Mesothelial cell of epicardium (in vitro differentiated cells): ENCODE measurements at places on chromosomes 6 and 20. TPM values are rescaled to one million over a fixed set of nuclear protein-coding genes. Genes with fewer than 3 reads are reported as not detected.

Gene DAAM2
- 13.3 to 15.2 TPM (median 13.7 TPM) in 3 replicates for total RNA-seq

Gene AGPAT1
- total RNA-seq: 63.2 to 69.0 TPM (median 64.6 TPM) in 3 replicates

GRCh38 chr20:24939036-24939435, 10.0 kb upstream of the CST7 start:
- H3K4me1 ChIP-seq: no peaks in the 10 kb centered on the region
- H3K27ac ChIP-seq: no peak overlapping the region
- DNase-seq: peak; percentile 26
- H3K4me3 ChIP-seq: no peak overlapping the region
- no peaks in the 10 kb centered on the region for H3K36me3 ChIP-seq
- no peaks in the 10 kb centered on the region for H3K27me3 ChIP-seq

GRCh38 chr6:14176429-14176828, 58.9 kb downstream of the CD83 start:
- no peak overlapping the region for H3K4me3 ChIP-seq
- DNase-seq: no peak
- H3K4me1 ChIP-seq: no peaks in the 10 kb centered on the region
- peaks cover under 1% of the 10 kb centered on the region for H3K36me3 ChIP-seq

Gene C6orf141
- total RNA-seq: 6.0 to 8.2 TPM (median 6.5 TPM) in 3 replicates

Gene CNR1
- total RNA-seq: 6.2 to 6.9 TPM (median 6.3 TPM) in 3 replicates

GRCh38 chr20:32216179-32217142, 8.8 kb downstream of the POFUT1 start:
- H3K27ac ChIP-seq: no peak overlapping the region
- H3K4me3 ChIP-seq: no peak overlapping the region
- no peaks in the 10 kb centered on the region for H3K27me3 ChIP-seq

DNA sequence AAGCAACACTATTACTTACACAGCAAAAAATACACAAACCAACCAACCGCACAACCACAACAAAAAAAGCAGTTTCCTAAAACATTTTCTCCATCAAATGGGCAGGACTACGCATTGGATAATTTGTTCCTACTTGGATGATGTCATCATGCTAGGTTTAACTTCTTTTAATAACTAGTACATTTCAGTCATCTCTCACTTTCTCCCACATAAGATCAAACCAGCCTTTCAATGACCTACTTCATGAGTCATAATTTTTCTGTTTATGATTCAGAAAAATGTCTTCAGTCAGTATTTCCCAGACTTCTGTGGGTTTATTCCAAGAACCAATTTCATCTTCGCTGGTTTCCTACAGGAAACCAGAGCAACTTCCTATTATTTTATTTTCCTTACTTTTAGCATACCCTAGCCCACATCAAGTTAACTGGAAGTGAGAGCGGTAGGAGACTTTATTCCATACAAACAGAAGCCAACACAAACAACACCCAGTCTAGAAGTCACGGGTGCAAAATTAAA, 134.2 kb downstream of the GMDS start:
- H3K27ac ChIP-seq: no peak overlapping the region
- H3K36me3 ChIP-seq: no peaks in the 10 kb centered on the region
- no peak overlapping the region for H3K4me3 ChIP-seq
- peaks cover 2% of the 10 kb centered on the region for H3K27me3 ChIP-seq
- H3K4me1 ChIP-seq: peaks cover 24% of the 10 kb centered on the region
- DNase-seq: no peak

DNA sequence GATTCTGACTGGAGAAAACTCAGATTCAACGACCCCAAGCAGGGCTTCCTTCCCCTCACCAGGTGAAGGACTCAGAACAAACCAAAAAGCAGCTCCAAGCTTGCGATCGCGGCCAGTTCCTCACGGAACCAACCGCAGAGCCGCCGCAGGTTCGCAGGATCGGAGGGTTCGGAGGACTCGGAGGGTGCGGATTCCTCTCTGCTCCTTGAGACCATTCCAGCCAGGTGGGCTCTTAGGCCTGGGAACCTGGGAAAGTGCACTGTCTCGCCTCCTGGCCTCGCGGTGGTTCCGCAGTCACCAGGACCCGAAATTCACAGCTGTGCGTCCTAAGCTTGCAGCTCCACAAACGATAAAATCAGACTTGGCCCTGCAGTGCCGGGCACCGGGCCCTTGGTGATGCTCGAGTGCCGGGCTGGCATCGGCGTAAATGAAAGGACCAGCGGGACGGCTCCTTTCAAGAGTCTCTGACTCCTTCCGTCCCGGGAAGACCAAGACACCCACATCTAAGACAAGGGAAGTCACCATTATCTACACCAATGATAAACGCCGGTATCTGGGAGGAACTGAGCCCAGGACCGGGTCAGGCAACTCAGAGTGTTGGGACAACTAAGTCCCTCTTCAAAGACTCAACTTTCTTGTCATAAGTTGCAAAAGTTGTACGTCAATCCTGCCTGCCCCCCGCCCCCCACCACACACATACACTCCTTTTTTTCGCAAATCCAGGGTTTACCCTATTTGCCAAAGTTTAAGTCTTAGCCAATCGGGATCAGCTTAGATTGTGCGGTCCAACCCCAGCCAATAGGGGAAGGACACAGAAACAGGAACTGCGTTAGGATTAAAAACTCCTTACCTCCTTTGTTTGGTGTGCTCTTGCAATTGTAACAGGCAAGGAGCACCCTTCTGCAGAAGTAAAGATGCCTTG, 69.8 kb upstream of the PRSS16 start:
- peaks cover 15% of the 10 kb centered on the region for H3K4me1 ChIP-seq
- H3K4me3 ChIP-seq: peak overlapping the region; percentile 98
- peaks cover 14% of the 10 kb centered on the region for H3K36me3 ChIP-seq
- DNase-seq: peak; percentile 40
- H3K27ac ChIP-seq: peak overlapping the region; percentile 99

Gene PLCB4
- total RNA-seq: 14.0 to 15.6 TPM (median 15.1 TPM) in 3 replicates

DNA sequence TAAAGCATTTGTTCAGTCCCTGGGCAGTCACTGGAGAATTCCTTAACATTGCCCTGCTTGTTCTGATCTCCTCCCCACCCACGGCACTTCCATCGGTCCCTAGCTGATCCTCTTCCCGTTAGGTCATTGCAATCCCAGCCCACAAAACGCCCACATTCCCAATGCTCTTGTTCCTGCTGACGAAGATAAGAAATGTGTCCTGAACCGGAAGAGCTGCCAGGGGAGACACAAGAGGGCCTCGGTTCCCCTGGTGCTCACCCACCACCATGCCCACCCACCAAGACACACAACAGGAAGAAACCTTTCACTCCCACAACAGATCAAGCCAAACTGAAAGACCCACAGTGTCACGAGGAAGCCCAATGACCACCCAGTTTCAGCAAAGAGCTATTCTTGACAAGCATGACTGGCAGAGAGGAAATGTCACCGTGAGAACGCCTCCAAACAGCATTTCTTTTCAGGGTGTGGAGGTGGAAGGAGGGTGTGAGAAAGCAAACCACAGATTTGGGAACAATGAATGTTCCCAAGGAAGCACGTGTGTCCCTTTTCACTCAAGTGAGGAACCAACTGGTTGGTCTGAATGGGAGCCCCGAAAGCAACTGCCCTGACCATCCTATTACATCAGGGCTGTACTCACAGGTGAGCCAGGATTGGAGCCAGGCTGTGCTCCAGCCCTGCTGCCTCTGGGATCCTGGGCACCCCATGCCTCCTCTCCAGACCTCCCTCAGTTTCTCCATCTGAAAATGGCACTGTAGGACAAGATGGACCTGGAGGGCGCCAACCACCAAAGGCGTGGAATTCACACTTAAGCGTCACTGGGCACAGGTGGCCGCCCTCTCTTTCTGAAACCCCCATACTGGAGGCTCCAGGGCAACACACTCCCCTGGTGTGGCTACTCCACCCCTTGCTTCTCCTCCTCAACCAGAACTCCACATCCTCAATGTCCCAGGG, 97.5 kb downstream of the ZMYND8 start:
- no peak for DNase-seq
- H3K4me3 ChIP-seq: no peak overlapping the region
- peaks cover 51% of the 10 kb centered on the region for H3K36me3 ChIP-seq
- H3K27me3 ChIP-seq: no peaks in the 10 kb centered on the region
- H3K27ac ChIP-seq: peak overlapping the region; percentile 73

Gene DDO
- total RNA-seq: not detected in 3 replicates

- no peak overlapping the region for H3K4me3 ChIP-seq
- H3K4me1 ChIP-seq: no peaks in the 10 kb centered on the region
- no peak for DNase-seq
- no peak overlapping the region for H3K27ac ChIP-seq
- H3K36me3 ChIP-seq: no peaks in the 10 kb centered on the region
Measured at GRCh38 chr6:120557554-120557953, 776.7 kb downstream of the TBC1D32 start.

DNA sequence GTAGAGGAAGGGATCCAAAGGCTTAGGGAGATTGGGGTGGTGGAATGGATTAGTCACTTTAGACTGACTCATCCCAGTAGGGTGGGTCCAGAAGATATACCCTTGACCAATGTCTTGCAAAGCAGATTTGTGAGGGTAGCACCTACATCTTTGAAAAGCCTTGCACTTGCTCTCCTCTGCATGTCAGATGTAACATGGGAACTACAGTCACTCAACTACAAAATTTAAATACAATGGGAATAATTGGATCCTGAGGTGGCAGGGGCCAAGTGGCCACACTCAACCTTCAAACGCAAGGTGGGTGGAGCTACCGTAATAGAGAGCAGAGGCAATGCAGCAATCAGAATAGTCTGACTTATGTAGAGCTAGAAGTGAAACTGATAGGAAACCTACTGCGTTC, 71.2 kb downstream of the ME1 start:
- DNase-seq: no peak
- H3K36me3 ChIP-seq: peaks cover 32% of the 10 kb centered on the region
- H3K27ac ChIP-seq: no peak overlapping the region
- no peaks in the 10 kb centered on the region for H3K4me1 ChIP-seq
- H3K4me3 ChIP-seq: no peak overlapping the region

- H3K4me3 ChIP-seq: no peak overlapping the region
- peaks cover 25% of the 10 kb centered on the region for H3K27me3 ChIP-seq
- H3K27ac ChIP-seq: no peak overlapping the region
- peaks cover 8% of the 10 kb centered on the region for H3K4me1 ChIP-seq
- DNase-seq: no peak
Measured at GRCh38 chr6:101086473-101086872, 205.3 kb upstream of the ASCC3 start.

Gene ZBP1
- total RNA-seq: not detected in 3 replicates

- no peaks in the 10 kb centered on the region for H3K27me3 ChIP-seq
- no peaks in the 10 kb centered on the region for H3K4me1 ChIP-seq
Measured at GRCh38 chr6:21559238-21559637, 34.3 kb upstream of the SOX4 start.

- no peaks in the 10 kb centered on the region for H3K27me3 ChIP-seq
- H3K36me3 ChIP-seq: no peaks in the 10 kb centered on the region
- no peak overlapping the region for H3K4me3 ChIP-seq
- no peak for DNase-seq
Measured at GRCh38 chr6:111657146-111657545, 51.5 kb upstream of the TRAF3IP2 start.

GRCh38 chr6:46772016-46772415, 21.2 kb upstream of the MEP1A start:
- H3K4me3 ChIP-seq: no peak overlapping the region
- H3K36me3 ChIP-seq: no peaks in the 10 kb centered on the region

- H3K27ac ChIP-seq: no peak overlapping the region
- peaks cover 10% of the 10 kb centered on the region for H3K36me3 ChIP-seq
- H3K4me1 ChIP-seq: no peaks in the 10 kb centered on the region
- no peak overlapping the region for H3K4me3 ChIP-seq
- no peak for DNase-seq
Measured at GRCh38 chr20:18041462-18041861, 16.3 kb downstream of the OVOL2 start.

Gene MTHFD1L
- total RNA-seq: 55.3 to 59.1 TPM (median 55.5 TPM) in 3 replicates

Gene OR2H1
- total RNA-seq: not detected in 3 replicates

Gene APCDD1L
- 0.07 to 0.16 TPM in 2 of 3 replicates, not detected in the other for total RNA-seq

GRCh38 chr6:153677522-153677921, 361.5 kb upstream of the OPRM1 start:
- H3K27me3 ChIP-seq: no peaks in the 10 kb centered on the region
- DNase-seq: no peak
- no peak overlapping the region for H3K27ac ChIP-seq

DNA sequence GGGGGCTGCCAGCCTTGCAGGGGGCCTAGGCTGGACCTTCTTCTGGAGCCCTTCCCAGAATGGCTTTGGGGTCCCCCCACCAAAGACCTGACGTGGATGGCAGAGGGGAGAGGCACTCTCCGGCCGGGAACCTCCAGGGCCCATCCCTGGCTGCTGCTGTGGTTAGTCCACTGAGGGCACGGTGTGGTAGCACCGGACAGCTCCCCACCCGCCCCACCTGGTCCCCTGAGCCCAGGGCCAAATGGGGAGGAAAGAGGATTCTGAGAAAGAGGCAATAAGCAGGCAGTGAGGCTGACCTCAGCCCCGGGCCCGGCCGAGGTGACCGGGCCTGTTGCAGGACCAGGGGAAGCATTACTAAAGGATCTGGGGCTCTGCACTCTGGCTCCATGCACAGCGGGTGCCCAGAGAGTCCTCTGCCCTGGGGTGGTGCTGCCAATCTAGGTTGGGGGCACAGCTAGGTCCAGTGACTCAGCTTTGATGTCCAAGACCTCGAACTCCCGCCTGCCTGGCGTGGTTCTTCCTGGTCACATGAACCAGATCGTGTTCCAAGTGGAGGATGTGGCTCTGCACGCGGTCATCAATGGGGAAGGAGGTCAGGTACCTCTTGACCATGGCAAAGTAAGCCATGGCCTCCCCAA, 2.2 kb downstream of the CENPB start:
- H3K27ac ChIP-seq: no peak overlapping the region
- H3K4me1 ChIP-seq: peaks cover 42% of the 10 kb centered on the region
- peaks cover 12% of the 10 kb centered on the region for H3K27me3 ChIP-seq
- H3K36me3 ChIP-seq: no peaks in the 10 kb centered on the region
- no peak for DNase-seq

DNA sequence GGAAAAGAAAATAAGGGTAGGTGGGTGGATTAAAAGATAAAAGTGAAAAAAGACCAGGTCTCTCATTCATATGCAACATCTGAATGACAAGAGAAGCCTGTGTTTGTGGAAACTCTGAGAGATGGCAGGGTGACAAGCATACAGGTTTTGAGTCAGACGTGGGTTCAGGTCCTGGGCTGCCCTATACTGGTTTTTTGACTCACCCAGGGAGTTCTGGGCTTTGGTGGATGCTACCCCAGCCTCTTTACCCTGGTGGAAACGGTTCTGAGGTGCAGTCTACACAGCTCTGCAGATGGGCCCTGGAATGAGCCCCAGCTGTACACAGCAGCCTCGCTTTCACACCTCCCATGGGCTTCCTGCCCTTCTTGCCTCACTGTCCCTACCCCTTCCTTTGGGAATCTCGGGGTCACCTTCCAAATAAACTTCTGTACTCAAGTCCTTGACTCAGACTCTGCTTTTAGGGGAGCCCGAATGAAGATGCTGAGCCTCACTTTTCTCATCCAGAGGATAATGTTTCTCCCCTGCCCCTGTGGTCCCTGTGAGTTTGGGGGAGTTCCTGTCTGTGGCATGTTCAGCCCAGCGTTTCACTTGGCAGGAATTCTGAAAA, 77.7 kb upstream of the CLDN20 start:
- H3K4me3 ChIP-seq: no peak overlapping the region
- peak overlapping the region; percentile 63 for H3K27ac ChIP-seq
- H3K27me3 ChIP-seq: no peaks in the 10 kb centered on the region

DNA sequence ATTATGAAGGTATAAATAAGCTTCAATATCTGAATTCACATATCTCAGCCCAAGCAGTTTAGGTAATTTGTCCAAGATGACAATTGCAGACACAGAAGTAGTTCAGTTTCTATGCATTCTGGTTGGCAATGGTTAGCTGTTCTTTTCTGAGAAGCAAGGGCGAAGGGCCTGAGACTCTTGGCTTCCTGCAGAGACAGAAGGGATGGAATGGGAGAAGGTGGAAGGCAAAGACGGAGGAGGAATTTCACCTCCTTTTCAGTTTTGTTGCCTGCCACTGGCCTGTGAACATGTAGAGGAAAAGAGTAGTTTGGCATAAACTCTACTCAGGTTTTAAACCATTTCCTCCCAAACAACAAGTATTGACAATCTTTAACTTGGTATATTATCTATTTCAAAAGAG, 180.7 kb upstream of the HS3ST5 start:
- H3K27me3 ChIP-seq: peaks cover 2% of the 10 kb centered on the region
- H3K4me1 ChIP-seq: no peaks in the 10 kb centered on the region
- H3K27ac ChIP-seq: no peak overlapping the region
- DNase-seq: no peak
- no peaks in the 10 kb centered on the region for H3K36me3 ChIP-seq
- no peak overlapping the region for H3K4me3 ChIP-seq
